Natural killer cell (primary cell): ENCODE measurements at places on chromosomes 5 and 9. TPM values are rescaled to one million over a fixed set of nuclear protein-coding genes. Genes with fewer than 3 reads are reported as not detected.

PFN3 gene
- not detected for total RNA-seq

PRR16 gene
- not detected for total RNA-seq

C6 gene
- total RNA-seq = not detected

GRCh38 chr9:72600671-72601070 lies 79.3 kb downstream of the TMC1 start:
- no peak for DNase-seq

DNA sequence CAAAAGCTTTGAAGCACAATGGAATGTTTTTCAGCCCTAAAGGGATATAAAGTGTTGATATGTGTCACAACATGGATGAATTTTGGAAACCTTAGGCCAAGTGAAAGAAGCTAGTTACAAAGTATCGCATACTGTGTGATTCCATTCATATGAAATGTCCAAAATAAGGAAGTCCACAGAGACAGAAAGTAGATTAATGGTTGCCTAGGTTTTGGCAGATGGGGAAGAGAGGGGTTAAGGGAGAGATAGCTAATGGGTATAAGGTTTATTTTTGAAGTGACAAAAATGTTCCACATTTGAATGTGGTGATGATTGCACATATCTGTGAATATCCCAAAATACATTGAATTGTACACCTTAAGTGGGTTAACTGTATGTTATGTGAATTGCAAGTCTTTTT lies 57.5 kb upstream of the MCCC2 start:
- no peak for DNase-seq

DNA sequence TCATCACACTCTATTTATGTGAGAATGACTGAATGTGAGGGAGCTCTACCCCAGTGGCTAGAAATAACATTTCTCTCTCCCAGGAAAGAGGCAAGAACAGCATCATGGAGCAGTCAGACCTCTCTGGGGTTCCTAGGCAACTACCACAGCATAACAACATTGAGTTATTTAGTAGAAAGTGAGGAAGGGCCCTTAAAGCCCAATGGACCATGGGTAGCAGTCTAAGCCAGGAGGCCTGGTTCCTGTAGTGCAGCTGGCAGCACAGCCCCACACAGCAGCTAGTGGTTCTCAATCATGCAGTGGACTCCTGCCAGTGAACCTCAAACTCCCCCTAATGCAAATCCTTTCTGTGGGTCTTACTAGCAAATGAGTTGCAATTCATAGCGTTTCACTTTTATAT lies 55.3 kb downstream of the SPEF2 start:
- DNase-seq = no peak

WWC1 gene
- total RNA-seq = 0.66 TPM

GRCh38 chr5:18526792-18527405 lies 892.6 kb downstream of the TAF11L14 start:
- no peak for DNase-seq

PRDM9 gene
- not detected for total RNA-seq

PCDHA9 gene
- total RNA-seq = not detected

GRCh38 chr5:42927730-42928129 lies 112.4 kb downstream of the ANXA2R start:
- no peak for DNase-seq

MEGF9 gene
- total RNA-seq = 22.3 TPM

- DNase-seq = no peak
Observed at GRCh38 chr9:13896922-13897835, 416.8 kb downstream of the NFIB start.

GRCh38 chr5:40378396-40379177 lies 301.1 kb upstream of the PTGER4 start:
- DNase-seq = peak; percentile 68

DNA sequence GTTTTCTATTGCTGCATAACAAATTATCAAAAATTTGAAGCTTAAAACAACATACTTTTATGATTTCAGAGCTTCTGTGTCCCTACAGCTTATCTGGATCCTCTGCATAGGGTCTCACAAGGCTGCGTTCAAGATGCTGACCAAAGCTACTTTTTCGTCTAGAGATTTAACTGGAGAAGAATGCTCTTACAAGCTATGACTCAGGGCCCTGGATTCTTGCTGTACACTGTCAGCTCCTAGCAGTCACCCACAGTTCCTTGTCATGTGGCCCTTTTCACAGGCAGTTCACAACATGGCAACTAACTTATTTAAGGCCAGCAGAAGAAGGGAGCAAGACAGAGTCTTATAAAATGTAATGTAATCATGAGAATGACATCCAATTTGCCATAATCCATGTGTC lies 70.8 kb upstream of the FAM174A start:
- no peak for DNase-seq

GRCh38 chr5:133708331-133708850 lies 96.0 kb upstream of the FSTL4 start:
- no peak for DNase-seq

DNA sequence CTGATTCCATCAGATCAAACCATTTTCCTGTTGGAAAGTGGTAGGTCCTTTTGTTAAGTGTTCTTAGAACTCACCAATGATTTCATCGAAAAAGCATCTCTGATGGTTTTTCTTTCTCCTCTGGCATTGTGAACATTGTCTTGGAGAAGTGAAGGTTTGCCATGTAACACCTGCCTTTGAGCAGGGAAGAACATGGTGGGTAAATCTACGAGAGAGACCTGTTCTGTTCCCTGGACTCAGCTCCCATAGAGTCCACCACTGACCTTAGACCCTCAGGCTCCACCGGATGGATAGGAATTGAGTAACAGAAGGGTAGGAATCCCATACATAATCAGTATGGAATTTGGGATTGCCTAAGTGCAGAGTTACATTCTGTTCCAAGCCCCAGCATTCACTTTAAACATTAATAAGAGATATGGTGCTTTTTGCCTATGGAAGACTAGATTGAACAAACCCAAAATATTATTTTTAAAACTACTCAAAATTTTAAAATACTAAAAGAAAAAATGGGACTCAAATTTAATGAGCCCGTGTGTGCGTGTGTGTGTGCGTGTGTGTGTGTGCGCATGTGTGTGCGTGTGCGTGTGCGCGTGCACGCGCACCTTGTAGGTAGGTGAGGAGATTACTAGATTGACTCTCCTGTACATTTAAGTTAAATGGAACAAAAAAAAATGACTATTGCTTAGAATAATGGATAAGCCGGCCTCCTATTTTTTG lies 92.0 kb downstream of the C9orf152 start:
- DNase-seq = no peak

DNA sequence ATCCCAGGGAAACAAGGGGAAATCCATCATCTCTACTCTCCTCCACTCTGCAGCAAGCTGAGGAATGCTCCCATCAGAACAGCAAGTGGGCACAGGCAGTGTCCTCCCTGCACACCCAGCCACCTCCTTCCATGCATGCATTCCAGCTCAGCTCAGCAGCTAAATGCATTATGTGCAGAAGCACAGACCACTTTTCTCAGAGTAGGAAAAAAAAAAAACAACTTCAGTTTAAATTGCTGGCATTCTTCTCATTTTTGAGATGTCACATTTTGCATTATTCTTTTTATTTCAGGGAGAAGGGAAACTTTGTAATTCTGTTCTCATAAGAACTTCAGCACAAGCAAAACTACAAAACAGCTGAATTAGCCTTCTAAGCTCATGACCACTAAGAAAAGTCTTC lies 312.2 kb downstream of the SEMA5A start:
- DNase-seq = no peak

DNA sequence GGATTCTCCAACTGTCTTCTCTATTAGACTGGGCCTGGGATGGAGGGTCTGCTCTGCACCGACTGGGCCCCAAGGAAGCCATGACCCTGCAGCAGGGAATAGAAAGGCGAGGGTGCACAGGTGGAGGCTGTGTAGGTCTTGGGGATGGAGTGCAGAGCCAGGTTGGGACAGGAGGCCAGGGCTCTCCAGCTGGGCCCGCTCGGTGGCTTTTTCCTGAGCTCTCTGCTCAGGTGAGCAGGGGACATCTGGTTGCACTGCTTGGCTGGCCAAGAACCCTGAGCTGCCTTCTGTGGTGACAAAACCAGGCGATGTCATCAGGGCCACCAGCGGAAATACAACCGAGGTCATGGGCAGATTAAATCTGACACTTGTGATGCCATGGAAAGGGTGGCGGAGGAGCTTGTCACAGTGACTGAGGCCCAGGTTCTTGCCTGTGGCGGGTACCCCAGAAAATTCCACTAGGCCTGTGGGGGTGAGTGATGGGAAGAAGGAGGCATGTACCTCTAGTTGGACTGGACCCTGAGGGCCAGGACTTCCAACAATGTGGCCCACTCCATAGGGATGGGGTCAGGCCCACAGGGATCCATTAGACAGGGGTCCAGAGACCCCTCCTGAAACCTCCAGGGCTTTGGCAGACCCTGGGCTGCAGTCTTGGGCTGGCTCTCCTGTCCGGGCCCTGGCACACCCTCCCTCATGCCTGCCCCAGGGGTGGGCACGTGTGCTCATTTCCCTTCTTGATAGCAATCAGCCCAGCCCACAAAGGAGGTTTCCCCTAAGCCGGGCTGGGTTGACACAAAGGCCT lies 4.4 kb upstream of the IL3 start:
- peak; percentile 78 for DNase-seq

TPPP gene
- 1.3 TPM for total RNA-seq

DNA sequence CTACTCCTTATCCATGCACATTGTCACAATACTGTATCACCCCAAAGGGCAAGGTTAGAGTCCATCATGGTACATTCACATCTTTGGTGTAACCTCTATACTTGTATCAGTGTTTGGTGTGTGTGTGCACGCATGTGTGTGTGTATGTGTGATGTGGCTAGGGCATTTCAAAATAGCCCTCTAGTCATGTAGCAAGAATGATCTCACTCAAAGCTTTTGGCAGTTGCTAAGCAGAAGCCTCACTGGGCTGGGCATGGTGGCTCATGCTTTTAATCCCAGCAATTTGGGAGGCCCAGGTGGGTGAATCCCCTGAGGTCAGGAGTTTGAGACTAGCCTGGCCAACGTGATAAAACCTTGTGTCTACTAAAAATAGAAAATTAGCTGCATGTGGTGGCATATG lies 245.3 kb downstream of the ADGRV1 start:
- DNase-seq = no peak

PCDHA5 gene
- total RNA-seq = not detected

SERF1A gene
- total RNA-seq = 18.2 TPM

- no peak for DNase-seq
Observed at GRCh38 chr5:40447438-40447837, 232.3 kb upstream of the PTGER4 start.

FOXD4L5 gene
- total RNA-seq = not detected

- no peak for DNase-seq
Observed at GRCh38 chr5:71652803-71653543, 65.8 kb downstream of the MCCC2 start.

- no peak for DNase-seq
Observed at GRCh38 chr9:117028103-117028858, 341.2 kb downstream of the TRIM32 start.

- no peak for DNase-seq
Observed at GRCh38 chr9:69900406-69900805, 79.8 kb downstream of the CFAP95 start.

DNA sequence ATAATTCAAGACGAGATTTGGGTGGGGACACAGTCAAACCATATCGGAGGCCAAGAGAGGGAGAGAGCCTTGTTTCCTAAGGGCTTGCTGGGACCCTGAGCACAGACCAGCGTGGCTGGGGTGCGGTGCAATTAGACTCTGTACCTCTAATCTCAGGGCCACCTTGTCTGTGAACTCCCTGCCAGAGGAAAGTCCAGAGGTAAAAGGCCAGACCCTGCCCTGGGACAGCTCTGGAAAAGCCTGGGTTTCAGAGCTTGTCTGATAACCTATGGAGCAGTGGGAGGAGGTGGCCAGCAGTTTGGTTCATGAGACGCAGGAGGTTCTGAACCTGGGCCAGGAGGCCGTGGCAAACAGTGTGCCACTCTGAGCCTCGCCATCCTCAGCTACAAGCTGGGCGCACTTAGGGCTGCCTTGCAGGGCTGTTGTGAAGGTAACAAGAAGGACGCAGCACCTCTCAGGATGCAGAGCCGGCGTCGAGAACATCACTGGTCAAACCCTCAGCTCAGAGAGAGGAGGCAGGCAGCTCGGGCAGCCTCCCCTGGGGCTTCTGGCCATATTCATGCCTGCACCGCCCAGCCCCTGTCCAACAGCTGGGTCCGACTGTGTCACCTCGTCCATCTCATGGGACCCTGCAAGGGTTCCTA lies 4.8 kb upstream of the DOLPP1 start:
- no peak for DNase-seq

DNA sequence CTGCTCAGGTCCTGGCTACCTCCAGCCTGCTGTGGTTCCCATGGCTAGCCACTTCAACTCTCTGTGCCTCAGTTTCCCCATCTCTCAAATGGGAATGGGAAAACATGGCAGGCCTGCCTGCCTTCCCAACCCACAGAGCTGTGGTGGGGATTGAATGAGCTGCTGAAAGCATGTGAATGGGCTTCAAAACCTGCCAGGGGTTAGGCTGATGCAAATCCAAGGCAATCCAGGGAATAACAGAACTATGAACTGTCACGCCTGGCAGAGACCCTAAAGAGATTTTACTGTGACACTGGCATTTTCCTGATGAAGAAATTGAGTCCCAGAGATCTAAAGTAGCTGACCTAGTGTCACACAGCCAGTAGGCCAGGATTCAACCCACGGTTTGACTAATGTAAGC lies 29.9 kb upstream of the TCF7 start:
- no peak for DNase-seq

- no peak for DNase-seq
Observed at GRCh38 chr5:139807647-139808030, 12.0 kb downstream of the PSD2 start.

DNA sequence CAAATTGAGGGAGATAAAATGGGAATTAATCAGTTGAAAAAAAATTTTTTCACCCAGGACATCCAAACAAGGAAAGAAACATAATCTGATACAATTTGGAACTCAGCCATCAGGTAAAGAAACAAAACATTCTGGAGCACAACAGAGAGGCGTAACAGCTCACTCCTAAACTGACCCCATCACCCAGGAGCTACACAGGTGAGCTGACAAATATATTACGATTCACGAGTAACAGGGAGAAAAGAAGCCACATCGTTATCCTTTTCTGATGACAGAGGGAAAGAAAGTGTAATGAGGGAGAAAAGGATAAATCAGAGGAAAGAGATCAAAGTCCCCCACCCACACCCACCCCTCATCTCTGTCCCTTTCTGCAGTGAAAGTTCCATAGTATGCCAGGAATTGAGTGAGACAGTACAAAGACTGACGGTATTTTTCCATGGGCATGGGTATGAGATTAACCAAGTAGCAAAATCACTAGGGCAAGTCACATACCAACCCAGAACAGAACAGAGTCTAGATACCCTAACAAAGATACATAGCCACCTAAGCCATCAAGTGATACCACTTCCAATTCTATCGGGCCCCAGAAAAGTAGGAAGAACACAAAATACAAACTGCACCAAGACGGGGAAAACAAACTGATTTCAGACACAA lies 45.4 kb downstream of the TMEM245 start:
- DNase-seq = no peak

GRCh38 chr5:107040907-107041306 lies 629.8 kb downstream of the EFNA5 start:
- DNase-seq = no peak

DNA sequence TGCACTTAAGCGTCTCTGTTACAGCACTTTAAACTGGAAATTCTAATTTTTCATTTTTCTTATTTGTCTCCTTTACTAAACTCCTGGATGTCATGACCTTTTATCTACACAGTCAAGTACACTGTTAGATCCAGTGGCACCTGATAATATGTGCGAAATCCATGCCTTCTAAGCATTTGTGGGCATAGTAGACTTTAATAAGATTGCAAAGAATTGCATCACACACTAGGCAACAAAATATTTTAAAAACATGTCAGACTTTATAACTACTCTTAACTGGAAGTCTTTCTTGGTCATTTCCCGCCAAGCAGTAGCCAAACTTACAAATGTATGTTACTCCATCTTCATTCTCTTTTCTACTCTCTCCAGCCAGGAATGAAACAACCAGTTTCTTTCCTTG lies 5.0 kb upstream of the SPINK1 start:
- DNase-seq = no peak
